K562 (cell line): ENCODE measurements at places on chromosomes 11 and 22. TPM values are rescaled to one million over a fixed set of nuclear protein-coding genes. Genes with fewer than 3 reads are reported as not detected.

The LRP4 gene
- 0.35 and 0.60 TPM in 2 replicates for total RNA-seq

The MMP7 gene
- total RNA-seq = 0.13 and 0.31 TPM in 2 replicates

The RIC8A gene
- 103 and 108 TPM in 2 replicates for total RNA-seq

The ANKRD42 gene
- 6.1 and 6.7 TPM in 2 replicates for total RNA-seq

DNA sequence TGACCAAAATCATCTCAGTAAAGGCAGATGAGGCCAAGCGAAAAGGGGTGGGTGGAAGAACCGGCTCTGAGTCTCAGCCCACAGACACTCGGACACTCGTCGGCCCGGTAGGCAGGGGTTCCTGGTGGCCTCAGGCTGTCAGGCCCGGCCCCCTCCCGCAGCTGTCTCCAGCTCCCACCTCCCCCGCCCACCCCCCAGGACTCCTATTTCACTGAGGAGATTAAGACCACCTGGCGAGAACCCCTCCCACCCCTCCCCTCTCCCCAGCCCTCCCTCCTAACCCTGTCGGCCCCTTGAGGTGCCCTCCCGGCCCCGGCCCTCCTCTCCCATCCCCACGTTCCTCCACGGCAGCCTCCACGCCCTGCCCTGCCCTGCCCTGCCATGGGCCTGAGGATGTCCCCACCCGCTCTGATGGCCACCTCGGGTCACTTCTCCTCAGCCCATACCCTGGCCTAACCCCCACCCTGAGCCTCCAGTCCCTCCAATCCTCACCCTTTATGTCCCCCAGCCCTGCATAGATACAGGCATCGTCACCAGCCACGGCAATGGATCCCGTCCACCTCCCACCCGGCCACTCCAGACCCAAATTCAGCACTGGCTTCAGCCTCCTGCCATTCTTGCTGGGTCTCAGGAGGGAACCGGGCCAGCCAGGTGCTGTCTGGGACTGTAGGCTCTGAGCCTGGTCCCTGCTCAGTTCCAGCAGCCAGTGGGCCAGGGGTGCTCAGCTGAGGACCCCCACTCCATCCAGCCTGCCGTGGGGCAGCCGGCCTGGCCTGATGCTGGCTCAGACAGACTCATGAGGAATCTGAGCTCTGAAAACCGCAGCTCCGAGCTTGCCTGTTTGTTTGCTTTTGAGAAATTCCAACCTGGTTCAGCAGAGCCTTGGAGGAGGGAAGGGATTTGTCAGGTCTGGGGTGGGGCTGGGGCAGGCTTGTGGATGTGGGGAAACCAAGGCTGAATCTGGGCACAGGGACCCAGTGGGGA lies 9.8 kb upstream of the TBX1 start:
- H3K27me3 ChIP-seq = peaks cover 56% of the 10 kb centered on the region; the same call in 2 of the 3 replicates
- no peak overlapping the region for H3K4me3 ChIP-seq
- no peak overlapping the region for H3K27ac ChIP-seq
- peaks cover 5% of the 10 kb centered on the region for H3K4me1 ChIP-seq
- no peak for DNase-seq
- no peaks in the 10 kb centered on the region for H3K36me3 ChIP-seq

DNA sequence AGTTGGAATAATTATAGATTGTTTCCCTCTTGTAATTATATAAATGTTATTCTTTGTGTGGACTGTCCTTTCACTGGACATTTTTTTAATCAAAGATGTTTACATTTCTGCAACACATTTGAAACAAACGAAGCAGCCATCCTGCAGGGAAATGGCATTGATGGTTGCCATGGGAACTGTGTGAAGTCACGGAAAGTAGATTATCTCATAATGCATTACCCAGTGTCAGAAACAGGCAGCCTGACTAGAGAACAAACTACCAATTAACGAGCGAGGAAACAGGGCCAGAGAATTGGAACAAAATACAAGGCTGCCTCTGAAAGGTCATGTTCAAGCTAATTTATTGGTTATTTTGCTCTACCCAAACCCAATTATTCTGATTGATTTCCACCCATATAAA lies 96.9 kb upstream of the LARGE1 start:
- no peak overlapping the region for H3K4me3 ChIP-seq
- DNase-seq = no peak
- no peaks in the 10 kb centered on the region for H3K4me1 ChIP-seq
- H3K27me3 ChIP-seq = no peaks in the 10 kb centered on the region
- H3K36me3 ChIP-seq = no peaks in the 10 kb centered on the region

DNA sequence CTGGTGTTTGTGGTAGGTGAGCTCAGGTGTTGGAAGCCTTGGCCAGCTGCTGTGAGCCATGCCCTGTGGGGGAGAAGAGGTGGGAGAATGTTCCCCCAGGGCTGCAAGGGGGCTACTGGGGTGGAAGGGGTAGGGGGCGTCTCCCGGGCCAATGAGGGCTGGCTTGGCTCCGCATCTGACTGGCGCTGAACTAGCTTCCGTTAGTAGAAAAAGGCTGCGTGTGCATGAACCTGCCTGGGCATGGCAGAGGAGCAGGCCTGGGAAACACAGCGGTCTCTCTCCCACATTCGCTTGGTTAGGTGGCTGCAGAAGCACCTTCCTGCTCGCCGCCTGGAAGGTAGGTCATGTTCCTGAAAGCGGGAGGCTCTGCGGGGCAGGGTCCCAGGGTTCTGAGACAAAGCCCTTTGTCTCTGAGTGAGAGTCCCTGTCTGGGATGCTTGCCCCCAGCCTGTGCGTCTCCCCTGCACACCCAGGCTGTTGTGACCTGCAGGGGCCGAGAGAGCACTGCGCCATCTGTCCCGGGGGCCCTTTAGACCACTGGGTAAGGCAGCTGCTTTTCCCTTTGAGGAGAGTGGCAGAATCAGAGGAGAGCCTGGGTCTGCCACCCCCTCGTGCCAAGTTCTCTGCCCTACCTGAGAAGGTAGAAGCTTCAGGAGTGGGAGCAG lies 178.8 kb downstream of the ST3GAL4 start:
- H3K4me1 ChIP-seq = no peaks in the 10 kb centered on the region
- no peak for DNase-seq
- no peaks in the 10 kb centered on the region for H3K36me3 ChIP-seq

GRCh38 chr11:8813658-8814057 lies 97.3 kb upstream of the AKIP1 start:
- H3K27me3 ChIP-seq = peaks cover 11% of the 10 kb centered on the region
- no peak overlapping the region for H3K4me3 ChIP-seq
- no peaks in the 10 kb centered on the region; the same call in 1 of the 3 replicates for H3K4me1 ChIP-seq
- no peak overlapping the region for H3K27ac ChIP-seq
- DNase-seq = peak; percentile 84
- no peaks in the 10 kb centered on the region for H3K36me3 ChIP-seq

DNA sequence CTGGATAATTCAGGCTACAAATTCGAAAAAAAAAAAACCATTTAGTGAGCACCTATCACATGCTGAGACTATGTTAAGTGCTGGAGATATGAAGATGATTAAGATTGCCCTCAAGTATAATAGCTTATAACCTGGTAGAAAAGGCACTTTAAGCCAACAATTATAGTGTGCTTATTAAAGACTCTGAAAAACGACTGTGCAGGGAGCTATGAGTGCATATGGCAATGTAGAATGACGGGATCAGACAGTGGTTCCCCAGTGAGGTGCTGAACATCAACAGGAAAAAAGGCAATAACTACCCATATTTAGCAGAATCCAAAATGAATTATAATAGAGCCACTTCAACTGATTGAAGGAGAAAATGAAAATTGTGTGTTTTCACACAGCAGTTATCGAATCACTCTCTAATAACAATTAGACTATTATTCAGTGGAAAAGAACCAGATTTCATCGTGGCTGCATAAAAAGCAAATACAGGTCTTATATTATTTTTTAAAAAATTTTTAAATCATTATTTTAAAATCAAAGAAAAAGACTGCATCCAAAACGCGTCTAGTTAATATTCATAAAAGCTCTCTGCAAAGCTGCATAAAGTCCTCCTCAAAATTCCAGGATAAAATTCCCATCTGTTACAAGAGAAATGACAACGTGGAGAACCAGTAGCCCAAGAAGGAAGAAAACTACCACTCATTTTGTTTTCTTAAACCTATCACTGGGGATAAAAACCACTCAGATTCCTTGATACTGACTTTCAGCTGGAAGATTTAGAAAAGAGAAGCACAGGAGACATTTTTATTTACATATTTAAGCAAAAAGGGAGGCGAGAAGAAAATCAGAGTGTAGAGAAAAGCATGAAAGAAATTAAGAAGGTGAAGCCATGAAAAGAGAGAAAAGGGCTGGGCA lies 1.1 kb downstream of the MTMR2 start:
- H3K36me3 ChIP-seq = no peaks in the 10 kb centered on the region
- H3K27me3 ChIP-seq = no peaks in the 10 kb centered on the region
- H3K4me3 ChIP-seq = peak overlapping the region; percentile 75
- DNase-seq = no peak
- H3K4me1 ChIP-seq = peaks cover 6% of the 10 kb centered on the region; the same call in 1 of the 2 replicates
- H3K27ac ChIP-seq = peak overlapping the region; percentile 84; the same call in 2 of the 3 replicates

DNA sequence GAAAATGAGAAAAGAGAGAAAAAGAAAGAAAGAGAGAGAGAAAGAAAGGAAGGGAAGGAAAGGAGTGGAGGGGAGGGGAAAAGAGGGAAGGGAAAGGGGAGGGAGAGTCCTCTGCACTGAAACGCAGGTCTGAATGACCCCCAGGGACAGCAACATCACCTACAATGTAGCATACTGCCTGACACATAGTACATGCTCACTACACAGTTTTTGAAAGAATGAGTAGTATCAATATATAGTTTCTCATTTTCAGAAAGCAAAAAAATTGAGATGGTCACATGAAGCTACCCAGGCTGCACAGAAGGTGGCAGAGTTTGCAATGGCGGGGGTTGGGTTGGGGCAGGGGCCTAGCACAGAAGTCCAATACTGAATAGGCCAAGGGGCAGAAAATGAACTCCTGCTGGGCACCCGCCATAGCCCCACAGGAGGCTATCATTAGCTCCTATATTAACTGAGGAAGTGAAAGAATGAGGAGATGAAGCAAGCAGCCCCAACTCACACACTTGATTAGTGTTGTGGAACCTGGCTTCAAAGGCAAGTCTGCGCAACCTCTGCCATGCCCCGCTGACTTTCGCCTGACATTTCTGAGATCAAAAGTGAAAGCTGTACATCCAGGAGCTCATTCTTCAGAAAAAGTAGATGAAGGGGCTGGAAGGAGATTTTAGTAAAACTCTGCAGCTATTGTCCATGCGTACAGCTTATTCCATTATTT lies 241.2 kb upstream of the SYN3 start:
- H3K27ac ChIP-seq = no peak overlapping the region
- no peak overlapping the region for H3K4me3 ChIP-seq
- no peaks in the 10 kb centered on the region for H3K27me3 ChIP-seq
- no peaks in the 10 kb centered on the region for H3K36me3 ChIP-seq

DNA sequence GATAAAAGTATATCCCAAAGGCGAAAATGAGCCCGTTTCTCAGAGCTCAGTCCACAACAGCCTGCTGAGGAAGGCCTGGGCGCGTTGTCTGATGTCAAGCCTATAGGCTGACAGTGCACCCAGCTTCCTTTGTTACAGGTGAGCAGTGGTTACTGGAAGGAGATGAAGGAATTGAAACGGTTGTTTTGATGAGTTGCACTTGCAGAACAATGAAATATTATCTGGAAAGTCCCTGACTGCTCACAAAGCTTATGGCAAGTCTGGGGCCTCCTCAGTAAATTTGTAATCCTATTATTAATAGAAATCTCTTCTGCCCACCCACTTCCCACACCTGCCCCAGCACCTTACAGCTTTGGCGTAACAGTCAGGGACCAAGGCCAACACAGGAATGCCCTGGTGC lies 77.8 kb downstream of the C11orf91 start:
- peaks cover 9% of the 10 kb centered on the region; the same call in 1 of the 2 replicates for H3K27me3 ChIP-seq
- H3K4me3 ChIP-seq = no peak overlapping the region
- no peaks in the 10 kb centered on the region for H3K36me3 ChIP-seq

- H3K27ac ChIP-seq = no peak overlapping the region
- no peak overlapping the region for H3K4me3 ChIP-seq
- no peaks in the 10 kb centered on the region for H3K4me1 ChIP-seq
- DNase-seq = no peak
- no peaks in the 10 kb centered on the region for H3K27me3 ChIP-seq
Observed at GRCh38 chr11:37657645-37658044, 1059.6 kb upstream of the RAG2 start.

GRCh38 chr11:16194566-16194965 lies 161.8 kb downstream of the SOX6 start:
- no peak overlapping the region for H3K4me3 ChIP-seq
- no peaks in the 10 kb centered on the region for H3K36me3 ChIP-seq
- DNase-seq = no peak
- H3K4me1 ChIP-seq = peaks cover 15% of the 10 kb centered on the region

GRCh38 chr11:126733685-126734084 lies 266.9 kb downstream of the KIRREL3 start:
- H3K36me3 ChIP-seq = no peaks in the 10 kb centered on the region
- H3K4me1 ChIP-seq = no peaks in the 10 kb centered on the region

DNA sequence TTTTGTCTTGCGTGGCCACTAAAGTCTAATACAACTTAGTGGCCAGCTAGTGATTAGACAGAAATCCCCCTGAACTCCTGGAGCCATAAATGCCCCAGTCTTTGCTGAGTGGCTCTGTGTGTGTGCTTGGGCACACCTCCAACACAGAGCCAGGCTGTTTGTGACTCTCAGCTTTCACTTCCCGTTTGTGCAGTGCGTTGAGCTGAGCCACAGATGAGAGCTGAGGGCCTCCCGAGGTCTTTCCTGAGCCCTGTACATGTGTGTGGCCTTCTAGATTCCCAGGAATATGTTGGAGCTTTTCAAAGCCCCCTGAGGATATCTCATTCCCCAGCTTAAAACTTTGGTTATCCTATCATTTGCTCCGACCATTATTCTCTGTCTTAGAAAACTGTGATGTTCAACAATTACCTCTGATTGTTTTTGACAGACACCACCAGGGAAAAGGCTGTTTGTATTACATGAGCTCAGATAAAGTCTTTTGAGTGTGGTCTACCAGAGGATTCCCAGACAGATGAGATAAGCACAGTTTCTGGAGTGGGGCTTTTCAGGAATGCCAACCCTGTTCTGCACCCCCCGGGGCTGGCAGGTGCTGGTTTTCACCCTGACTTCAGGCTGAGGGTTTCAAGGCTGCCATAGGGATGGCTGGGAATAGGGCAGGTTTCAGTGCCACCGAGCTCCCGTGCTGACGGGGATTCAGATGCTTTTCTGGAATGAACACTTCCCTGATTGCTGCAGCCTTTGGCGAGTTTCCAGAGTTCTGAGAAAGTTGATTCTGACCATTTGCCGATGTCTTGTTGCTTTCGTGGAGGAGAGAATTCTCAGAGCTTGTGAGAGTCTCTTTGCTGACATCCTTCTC lies 23.8 kb downstream of the IGHMBP2 start:
- H3K27ac ChIP-seq = no peak overlapping the region
- DNase-seq = no peak
- no peaks in the 10 kb centered on the region for H3K27me3 ChIP-seq
- no peak overlapping the region for H3K4me3 ChIP-seq
- peaks cover 88% of the 10 kb centered on the region for H3K36me3 ChIP-seq
- H3K4me1 ChIP-seq = peaks cover 5% of the 10 kb centered on the region; the same call in 1 of the 2 replicates

DNA sequence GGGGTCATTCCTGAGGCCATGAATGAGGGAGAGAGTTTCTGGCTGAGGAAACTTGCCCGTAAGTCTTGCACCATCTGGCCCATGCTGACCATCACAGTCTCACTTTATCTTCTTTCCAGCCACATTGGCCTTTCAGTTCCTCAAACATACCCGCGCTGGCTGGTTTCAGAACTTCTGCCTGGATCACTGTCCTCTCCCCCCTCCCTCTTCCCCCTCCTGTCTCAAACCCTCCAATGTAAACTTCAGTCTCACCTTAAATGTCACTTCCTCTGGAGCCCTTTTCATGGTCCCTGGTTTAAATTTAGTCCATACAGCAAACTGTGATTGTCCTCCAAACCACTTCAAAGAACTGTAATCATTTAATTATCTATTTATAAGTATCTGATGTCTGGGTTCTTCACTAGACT lies 3.7 kb upstream of the TMEM109 start:
- H3K36me3 ChIP-seq = peaks cover under 1% of the 10 kb centered on the region; the same call in 1 of the 3 replicates
- no peaks in the 10 kb centered on the region for H3K27me3 ChIP-seq
- H3K4me3 ChIP-seq = no peak overlapping the region
- DNase-seq = no peak
- peaks cover 25% of the 10 kb centered on the region for H3K4me1 ChIP-seq
